ENCODE measurements at places on chromosomes 6 and 20. TPM values are rescaled to one million over a fixed set of nuclear protein-coding genes. Genes with fewer than 3 reads are reported as not detected.

- no peaks in the 10 kb centered on the region for H3K4me1 ChIP-seq
- H3K36me3 ChIP-seq, result no peaks in the 10 kb centered on the region
- no peak overlapping the region for H3K4me3 ChIP-seq
- no peak overlapping the region for H3K27ac ChIP-seq
- no peaks in the 10 kb centered on the region for H3K27me3 ChIP-seq
- no peak for DNase-seq
Measured at GRCh38 chr20:19832875-19833274, 74.8 kb downstream of the RIN2 start.

GRCh38 chr6:5082487-5083306, 2.4 kb upstream of the PPP1R3G start:
- H3K36me3 ChIP-seq, result no peaks in the 10 kb centered on the region
- DNase-seq, result peak; percentile 87
- H3K4me3 ChIP-seq, result peak overlapping the region; percentile 25

GRCh38 chr6:30947231-30947630, 6.5 kb downstream of the MUCL3 start:
- no peak overlapping the region for H3K27ac ChIP-seq
- no peaks in the 10 kb centered on the region for H3K36me3 ChIP-seq

Gene TRIM31
- 0.51 TPM for total RNA-seq

GRCh38 chr6:14799928-14800327, 445.9 kb upstream of the JARID2 start:
- H3K4me1 ChIP-seq, result peaks cover 6% of the 10 kb centered on the region
- peak; percentile 50 for DNase-seq
- peaks cover 4% of the 10 kb centered on the region for H3K27me3 ChIP-seq
- no peak overlapping the region for H3K27ac ChIP-seq

GRCh38 chr6:41735427-41736185, at the start of gene TFEB:
TFEB (minus strand) TSS chr6:41735608; CDS start chr6:41691213, 44,395 bp downstream.
- peak; percentile 90 for DNase-seq
- H3K36me3 ChIP-seq, result no peaks in the 10 kb centered on the region
- H3K27ac ChIP-seq, result peak within 1 kb of the TSS; percentile 57

Gene CPNE1
- 431 TPM for total RNA-seq

DNA sequence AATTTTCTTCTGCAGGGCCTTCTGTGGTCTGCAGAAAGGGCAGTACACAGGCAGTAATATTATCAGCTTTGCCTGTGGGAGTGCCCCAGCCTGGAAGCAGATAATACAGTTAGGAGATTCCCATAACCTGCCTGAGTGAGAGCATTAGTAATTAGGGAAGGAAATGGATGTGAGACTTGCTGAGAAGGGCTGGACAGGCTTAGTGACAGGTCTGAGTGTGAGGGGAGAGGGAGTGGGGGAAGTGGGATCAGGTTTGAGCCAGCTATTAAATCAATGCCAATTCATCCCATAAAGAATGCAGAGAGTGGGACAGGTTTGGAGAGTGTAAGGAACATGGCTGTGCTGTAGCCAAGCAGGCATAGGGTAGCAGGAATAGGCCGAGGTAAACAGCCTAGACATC, 10.1 kb upstream of the CFAP206 start:
- no peak overlapping the region for H3K4me3 ChIP-seq
- DNase-seq, result no peak
- no peaks in the 10 kb centered on the region for H3K27me3 ChIP-seq
- no peaks in the 10 kb centered on the region for H3K36me3 ChIP-seq
- H3K4me1 ChIP-seq, result no peaks in the 10 kb centered on the region
- H3K27ac ChIP-seq, result no peak overlapping the region

All from HepG2 (cell line).